ENCODE measurements at places on chromosomes 13 and 19.

GRCh38 chr13:48636550-48636949 lies 17.2 kb upstream of the CYSLTR2 start:
- DNase-seq = no peak

DNA sequence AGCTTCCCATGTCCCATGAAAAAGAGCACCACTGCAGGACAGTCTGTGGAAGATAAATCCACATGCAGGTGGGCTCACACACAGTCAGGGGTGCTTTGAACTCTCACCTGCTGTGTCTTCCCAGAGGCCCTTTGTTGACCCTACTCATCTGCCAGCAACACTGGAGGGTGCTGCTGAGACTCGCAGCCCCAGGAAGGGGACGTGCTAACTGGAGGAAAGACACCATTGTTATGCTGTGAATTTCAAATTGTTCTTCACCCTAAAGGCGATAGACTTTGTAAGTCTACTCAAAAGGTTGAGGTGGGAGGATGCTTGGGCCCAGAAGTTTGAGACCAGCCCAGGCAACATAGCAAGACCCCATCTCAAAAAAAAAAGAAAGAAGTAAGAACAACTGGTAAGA lies 107.3 kb upstream of the SERP2 start:
- DNase-seq = no peak

DNA sequence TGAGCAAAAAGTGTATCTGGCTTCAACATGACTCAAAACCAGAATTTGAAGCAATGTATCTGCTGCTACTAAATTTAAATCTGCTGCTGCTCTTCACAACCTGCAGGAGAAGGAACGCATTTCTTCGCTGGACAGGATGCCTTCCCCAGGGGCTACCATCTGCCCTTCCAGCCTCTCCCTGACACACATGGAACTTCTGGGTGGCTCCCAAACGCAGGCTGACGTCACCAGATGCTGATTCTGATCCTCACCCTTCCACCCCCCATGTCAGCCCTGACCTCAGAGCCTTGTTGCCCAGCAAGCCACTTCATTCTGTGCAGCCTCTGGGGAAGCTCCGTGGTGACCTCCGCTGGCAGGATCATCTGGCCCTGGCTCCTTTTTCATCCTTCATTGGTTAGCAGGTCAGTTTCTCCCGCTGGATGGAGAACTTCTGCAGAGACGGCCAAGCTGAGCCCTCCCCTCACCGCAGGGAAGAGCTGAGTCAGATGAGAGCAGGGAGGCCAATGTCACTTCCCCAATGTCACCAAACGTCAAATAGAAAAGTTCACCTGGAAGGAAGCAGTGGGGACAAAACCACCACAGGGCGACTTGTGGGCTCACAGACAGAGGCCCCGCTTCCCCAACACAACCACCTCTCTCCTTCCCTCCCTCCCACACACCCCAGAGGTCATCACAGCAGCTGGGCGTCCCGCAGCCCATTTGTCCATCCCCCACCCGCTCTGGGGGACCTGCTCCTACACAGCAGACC lies 14.0 kb upstream of the RAB20 start:
- DNase-seq = no peak

DNA sequence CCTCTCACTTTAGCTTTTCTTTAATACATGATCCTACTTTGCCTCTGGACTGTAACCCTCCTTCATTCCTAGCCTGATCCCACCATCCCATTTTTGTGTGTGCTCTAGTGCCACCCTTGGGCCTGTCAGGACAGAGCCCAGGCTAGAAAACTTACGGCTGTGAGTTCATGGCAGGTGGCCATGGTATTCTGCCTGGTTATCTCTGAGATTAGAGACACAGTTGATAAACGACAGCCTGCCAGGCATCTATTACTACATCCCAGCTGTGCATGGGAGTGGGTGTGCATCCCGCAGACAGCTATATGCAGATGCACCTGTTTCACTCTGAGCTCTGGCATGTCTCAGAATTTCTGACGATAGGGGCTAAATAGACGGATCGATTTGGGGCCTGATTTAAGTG lies 110.9 kb downstream of the HS6ST3 start:
- DNase-seq = no peak

DNA sequence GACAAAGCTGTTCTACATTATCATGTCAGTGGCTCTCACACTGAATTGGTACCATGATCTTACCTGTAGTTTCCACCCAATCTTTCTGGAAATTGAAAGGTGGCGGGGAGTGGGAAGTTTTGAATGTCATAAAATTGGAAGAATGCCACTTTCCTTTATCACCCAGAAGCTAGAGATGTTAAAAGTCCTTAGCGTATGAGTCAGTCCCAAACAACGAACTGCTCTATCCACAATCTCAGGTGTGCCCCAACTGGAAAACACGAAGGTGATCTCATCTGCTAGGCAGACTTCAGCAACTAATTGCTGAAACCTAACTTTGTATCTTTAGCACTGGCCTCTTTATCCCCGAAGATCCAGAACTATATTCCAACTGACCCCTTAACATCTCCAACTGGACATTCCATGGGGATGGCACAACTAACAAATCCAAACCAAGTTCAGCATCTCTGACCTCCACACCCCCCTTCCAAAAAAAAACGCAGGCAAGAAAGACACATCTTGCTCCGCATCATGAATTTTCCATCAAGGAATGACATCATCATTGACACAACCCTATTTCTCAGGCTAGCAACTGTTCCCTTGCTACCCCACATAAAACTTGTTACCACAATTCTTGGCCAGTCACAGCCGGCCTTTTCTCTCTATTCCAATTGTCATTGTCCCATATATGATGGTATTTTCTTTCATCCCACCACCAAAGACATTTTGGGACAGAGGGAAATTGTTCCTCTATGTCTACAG lies 175.4 kb downstream of the KLF12 start:
- no peak for DNase-seq

DNA sequence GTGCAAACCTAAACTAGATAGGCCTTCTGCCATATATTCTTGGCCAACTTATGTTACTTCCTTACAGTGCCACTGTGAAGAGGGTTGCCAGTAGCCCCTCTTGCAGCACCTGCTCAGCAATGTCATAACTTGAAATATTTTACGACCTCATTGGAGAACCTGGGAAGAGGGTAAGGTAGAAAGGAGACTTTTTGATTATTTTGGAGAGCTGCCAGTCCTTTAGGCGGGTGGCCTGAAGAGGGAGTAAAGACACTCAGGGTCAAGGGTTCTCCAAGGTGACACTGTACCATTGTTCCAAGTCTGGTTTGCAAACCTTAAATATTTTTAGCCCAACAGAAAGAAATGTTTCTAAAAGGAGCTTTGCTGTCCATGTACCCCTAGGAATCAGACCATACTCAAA lies 118.3 kb downstream of the FLT1 start:
- DNase-seq = no peak

- no peak for DNase-seq
Measured at GRCh38 chr19:49017041-49017665, at the start of gene LHB. LHB (minus strand) TSS chr19:49017091; CDS start chr19:49017081, 10 bp downstream.

DNA sequence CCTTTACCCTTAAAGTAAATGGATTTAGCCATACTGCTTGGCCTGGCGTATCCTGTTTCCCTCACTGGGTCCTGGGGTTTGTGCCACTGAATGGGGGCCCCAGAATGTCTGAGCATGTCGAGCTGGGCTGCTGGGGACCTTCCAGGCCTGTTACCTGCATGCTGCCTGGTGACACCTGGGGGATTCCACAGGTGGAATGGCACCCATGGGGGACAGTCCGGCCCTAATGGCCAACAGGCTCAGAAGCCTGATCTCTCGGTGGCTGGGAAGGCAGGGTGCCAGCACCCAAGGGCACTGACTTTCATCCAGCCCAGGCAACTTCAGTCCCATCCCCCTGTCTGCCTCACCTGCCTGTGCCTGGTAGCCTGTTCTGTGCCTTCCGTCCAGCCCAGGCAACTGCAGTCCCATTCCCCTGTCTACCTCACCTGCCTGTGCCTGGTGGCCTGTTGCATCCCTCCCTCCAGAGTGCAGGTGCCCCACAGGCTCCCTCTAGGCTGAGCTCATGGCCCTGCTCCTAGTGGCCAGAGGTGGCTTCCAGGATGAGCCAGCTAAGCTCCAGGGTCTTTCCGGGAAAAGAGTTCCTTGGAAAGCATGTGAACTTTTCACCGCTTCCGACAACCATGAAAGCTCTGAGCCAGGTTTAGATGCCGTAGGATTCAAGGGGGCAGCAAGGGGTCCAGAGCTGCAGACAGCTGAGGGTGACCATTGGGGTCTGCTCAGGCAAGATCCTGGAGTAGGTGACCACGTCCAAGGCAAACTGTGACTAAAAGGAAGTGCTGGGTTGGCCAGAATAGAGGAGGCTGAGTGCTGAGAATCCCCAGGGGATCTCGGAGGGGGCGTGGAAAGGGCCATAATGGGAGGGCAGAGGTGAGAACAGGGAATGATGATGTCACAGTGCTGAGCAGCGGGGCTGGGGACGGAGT lies 30.3 kb upstream of the ZNF492 start:
- DNase-seq = no peak

DNA sequence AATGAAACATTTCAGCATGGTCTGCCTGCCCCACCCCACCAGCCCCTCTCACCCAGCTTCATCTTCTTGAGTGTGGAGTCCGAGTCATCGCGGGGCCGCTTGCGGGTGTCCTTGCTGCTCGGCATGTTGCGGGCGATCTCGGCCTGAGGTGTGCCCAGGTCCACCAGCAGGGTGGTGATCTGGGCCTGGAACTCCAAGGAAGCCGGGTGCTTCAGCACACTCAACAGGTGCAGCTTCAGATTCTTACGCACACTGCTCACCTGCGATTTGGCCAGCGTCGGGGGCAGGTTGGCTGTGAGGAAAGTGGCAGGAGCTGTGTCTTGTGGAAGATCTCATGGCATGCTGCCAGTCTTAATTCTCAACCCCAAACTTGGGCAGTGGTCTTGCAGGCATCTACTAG lies 20.7 kb downstream of the SYMPK start:
- DNase-seq = no peak

GRCh38 chr13:39051157-39051556 lies 12.9 kb downstream of the NHLRC3 start:
- no peak for DNase-seq

DNA sequence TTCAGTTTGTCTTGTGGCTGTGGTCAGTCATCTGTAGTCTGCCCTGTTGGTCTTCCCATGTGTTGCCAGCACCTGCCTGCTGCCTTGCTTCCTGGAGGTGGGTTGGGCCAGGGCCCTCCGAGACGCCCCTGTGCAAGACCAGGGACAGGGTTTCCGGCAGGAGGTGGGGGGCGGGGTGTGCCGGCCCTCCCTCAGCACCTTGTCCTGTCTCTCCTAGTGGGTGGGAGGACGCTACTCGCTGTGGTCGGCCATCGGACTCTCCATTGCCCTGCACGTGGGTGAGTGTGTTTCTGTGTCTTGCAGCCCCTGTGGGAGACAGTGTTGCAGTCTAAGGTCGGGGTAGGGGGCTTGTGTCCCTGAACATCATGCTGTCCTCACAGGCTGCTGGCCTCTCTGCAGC lies 11.2 kb upstream of the PDCD2L start:
- no peak for DNase-seq
